Right lung (tissue), 10 donors: ENCODE measurements at places on chromosomes 12 and 14.

GRCh38 chr12:89311703-89312293 lies 40.5 kb downstream of the DUSP6 start:
- DNase-seq, result no peak

- no peak for DNase-seq
These were observed 5.8 kb downstream of the LRIG3 start for GRCh38 chr12:58914457-58914856.

- DNase-seq, result no peak
These were observed 31.5 kb downstream of the SPTB start for GRCh38 chr14:64848239-64848638.

GRCh38 chr12:50569876-50570275 lies 65.1 kb downstream of the DIP2B start:
- no peak for DNase-seq

- DNase-seq, result no peak
These were observed 1.2 kb downstream of the CNOT2 start for GRCh38 chr12:70244409-70244808.

DNA sequence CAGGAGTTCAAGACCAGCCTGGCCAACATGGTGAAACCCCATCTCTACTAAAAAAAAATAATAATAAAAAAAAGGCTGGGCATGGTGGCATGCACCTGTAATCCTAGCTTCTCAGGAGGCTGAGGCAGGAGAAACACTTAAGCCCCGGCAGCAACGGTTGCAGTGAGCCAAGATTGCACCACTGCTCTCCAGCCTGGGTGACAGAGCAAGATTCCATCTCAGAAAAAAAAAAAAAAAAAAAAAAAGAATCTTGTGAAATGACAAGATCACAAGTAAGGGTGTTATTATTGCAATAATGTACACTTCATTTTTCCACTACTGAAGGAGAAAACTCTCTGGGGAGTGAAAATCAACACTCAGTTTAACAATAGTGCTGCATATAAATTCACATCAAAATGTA lies 8.8 kb upstream of the PTGR2 start:
- no peak for DNase-seq

DNA sequence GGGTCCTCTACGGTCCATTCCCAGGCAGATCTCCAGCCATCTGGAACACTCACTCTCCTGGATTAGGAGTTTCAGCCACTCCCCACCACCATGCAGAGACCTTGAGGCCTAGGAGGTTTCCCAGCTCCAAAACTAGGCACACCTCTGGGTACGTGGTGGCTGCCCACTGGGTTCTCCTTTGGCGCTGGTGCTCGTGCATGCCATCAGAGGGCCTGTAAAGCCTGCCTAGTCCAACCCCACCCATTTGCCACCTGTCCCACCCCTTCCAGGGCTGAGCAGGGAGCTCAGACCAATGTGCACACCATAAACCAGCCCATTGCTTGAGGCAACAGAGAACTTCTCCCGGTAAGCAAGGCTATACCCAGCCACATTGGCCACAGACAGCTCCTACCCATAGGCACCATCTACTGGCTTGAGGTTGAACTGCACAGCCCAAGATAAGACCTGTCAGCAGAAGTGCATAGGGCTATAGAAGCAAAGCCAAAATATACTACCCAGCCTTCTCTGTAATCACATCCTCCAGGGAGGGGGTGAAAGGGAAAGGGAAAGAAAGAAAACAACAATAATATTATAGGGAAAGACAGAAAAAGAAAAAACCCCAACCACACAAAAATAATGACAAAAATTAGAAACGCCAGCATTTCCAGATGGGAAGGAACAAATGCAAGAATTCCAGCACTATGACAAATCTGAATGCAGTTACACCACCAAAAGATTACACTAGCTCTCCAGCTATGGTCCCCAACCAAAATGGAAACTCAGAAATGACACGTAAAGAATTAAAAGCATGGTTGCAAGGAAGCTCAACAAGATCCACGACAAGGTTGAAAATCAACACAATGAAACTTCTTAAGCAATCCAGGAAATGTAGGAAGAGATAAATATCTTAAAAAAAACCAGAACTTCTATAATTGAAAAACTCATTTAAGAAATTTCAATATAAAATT lies 111.9 kb upstream of the CCDC175 start:
- DNase-seq, result no peak

DNA sequence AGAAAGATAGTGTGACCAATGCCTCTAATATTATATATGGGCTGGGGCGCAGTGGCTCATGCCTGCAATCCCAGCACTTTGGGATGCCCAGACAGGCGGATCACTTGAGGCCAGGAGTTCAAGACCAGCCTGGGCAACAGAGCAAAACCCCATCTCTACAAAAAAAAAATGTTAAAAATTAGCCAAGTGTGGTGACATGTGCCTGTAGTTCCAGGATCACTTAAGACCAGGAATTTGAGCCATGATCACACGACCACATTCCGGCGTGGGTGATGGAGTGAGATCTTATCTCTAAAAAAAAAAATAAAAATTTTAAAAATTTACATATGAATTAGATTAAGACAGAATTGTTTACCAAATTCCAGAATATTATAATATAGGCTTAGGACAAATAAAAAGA lies 12.0 kb downstream of the TM7SF3 start:
- no peak for DNase-seq
